Upper lobe of right lung (tissue), 1 donor: ENCODE measurements at places on chromosomes 11 and 22.

DNA sequence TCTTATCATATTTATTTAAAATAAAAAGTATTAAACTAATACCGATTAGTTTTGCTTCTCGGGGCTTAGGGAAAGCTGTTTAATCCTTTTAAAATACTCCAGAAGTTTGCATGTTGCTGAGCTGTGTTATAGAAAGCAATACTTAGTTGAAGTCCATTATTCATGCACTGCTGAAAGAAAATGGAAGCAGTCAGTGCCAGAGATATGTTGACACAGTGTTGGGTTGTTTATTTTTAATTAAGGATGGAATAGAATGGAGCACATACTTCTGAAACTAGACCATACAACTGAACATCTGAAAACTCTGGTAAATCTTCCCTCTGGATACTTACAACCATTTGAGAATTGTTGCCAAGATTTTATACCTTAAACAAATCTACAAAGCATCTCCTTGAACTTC is 282.7 kb upstream of the CCDC179 start:
- no peaks in the 10 kb centered on the region for H3K4me1 ChIP-seq
- no peak for DNase-seq
- H3K4me3 ChIP-seq, result no peak overlapping the region
- no peaks in the 10 kb centered on the region for H3K27me3 ChIP-seq
- H3K27ac ChIP-seq, result no peak overlapping the region
- H3K36me3 ChIP-seq, result no peaks in the 10 kb centered on the region

- H3K36me3 ChIP-seq, result no peaks in the 10 kb centered on the region
- H3K4me1 ChIP-seq, result peaks cover 37% of the 10 kb centered on the region
- H3K4me3 ChIP-seq, result no peak overlapping the region
- H3K27me3 ChIP-seq, result no peaks in the 10 kb centered on the region
- peak overlapping the region; percentile 84 for H3K27ac ChIP-seq
- DNase-seq, result no peak
Observed at GRCh38 chr22:46593996-46594946, 25.9 kb upstream of the GRAMD4 start.

GRCh38 chr22:19108807-19109197 is 13.4 kb downstream of the DGCR2 start:
- DNase-seq, result no peak
- H3K36me3 ChIP-seq, result no peaks in the 10 kb centered on the region
- H3K27ac ChIP-seq, result peak overlapping the region; percentile 75
- no peaks in the 10 kb centered on the region for H3K27me3 ChIP-seq
- peaks cover 60% of the 10 kb centered on the region for H3K4me1 ChIP-seq

- H3K36me3 ChIP-seq, result no peaks in the 10 kb centered on the region
- no peak overlapping the region for H3K27ac ChIP-seq
- no peaks in the 10 kb centered on the region for H3K27me3 ChIP-seq
- H3K4me1 ChIP-seq, result peaks cover 1% of the 10 kb centered on the region
- DNase-seq, result no peak
Observed at GRCh38 chr22:37126882-37127281, 17.4 kb upstream of the TMPRSS6 start.

DNA sequence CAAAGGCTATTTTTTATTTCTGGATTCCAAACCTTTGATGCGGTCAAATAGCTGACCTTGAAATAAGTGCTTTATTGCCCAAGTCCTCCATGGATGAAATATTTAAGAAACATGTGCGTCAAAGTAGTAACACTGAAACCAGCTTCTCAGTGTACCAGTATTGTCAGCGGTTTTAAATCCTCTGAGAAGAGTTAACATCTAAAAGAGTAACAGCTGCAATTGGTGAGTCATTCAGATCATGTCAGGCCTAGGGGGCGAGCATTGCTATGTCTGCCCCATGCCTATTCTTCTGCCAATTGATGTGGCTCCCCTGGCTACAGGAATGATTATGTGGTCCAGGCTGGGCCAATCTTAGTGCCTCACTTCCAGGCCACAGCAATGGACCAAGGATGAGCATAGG is 263.3 kb upstream of the SORL1-AS1 start:
- DNase-seq, result no peak
- H3K4me1 ChIP-seq, result no peaks in the 10 kb centered on the region
- no peaks in the 10 kb centered on the region for H3K36me3 ChIP-seq
- no peak overlapping the region for H3K27ac ChIP-seq

DNA sequence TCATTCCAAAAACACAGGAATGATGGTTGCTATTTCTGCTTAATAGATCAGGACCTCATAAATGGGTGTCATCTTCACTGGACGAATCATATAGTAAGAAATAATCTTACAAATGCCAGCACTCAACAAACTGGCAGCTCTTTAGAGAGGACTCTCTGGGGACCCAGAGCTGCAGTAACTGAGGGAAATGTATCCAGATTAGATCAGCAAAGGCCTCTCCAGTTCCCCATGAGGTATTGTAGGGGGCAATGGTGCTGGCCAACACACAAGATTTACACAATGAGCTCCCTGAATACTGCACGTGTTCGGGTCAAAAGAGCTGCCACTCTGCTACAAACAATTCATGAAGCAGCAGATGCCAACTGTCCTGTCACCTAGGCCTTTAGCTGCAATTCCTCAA is 110.2 kb downstream of the RBFOX2 start:
- no peak overlapping the region for H3K4me3 ChIP-seq
- no peak overlapping the region for H3K27ac ChIP-seq
- DNase-seq, result no peak
- no peaks in the 10 kb centered on the region for H3K27me3 ChIP-seq
- H3K36me3 ChIP-seq, result no peaks in the 10 kb centered on the region
- peaks cover 49% of the 10 kb centered on the region for H3K4me1 ChIP-seq

GRCh38 chr11:65498042-65498726 is 661 bp upstream of the MALAT1 start:
- DNase-seq, result peak; percentile 71
- H3K27me3 ChIP-seq, result no peaks in the 10 kb centered on the region
- peaks cover 22% of the 10 kb centered on the region for H3K36me3 ChIP-seq

- H3K4me1 ChIP-seq, result no peaks in the 10 kb centered on the region
- H3K27me3 ChIP-seq, result no peaks in the 10 kb centered on the region
- no peak overlapping the region for H3K4me3 ChIP-seq
Observed at GRCh38 chr11:1163911-1164735, 6.4 kb downstream of the MUC5AC start.

- no peak for DNase-seq
- no peaks in the 10 kb centered on the region for H3K27me3 ChIP-seq
- H3K36me3 ChIP-seq, result no peaks in the 10 kb centered on the region
- H3K27ac ChIP-seq, result no peak overlapping the region
Observed at GRCh38 chr11:35324981-35325380, 94.4 kb downstream of the SLC1A2 start.

GRCh38 chr22:36885474-36885873 is 24.7 kb downstream of the NCF4 start:
- no peak for DNase-seq
- no peak overlapping the region for H3K4me3 ChIP-seq
- no peaks in the 10 kb centered on the region for H3K27me3 ChIP-seq
- no peaks in the 10 kb centered on the region for H3K4me1 ChIP-seq
- H3K27ac ChIP-seq, result no peak overlapping the region

DNA sequence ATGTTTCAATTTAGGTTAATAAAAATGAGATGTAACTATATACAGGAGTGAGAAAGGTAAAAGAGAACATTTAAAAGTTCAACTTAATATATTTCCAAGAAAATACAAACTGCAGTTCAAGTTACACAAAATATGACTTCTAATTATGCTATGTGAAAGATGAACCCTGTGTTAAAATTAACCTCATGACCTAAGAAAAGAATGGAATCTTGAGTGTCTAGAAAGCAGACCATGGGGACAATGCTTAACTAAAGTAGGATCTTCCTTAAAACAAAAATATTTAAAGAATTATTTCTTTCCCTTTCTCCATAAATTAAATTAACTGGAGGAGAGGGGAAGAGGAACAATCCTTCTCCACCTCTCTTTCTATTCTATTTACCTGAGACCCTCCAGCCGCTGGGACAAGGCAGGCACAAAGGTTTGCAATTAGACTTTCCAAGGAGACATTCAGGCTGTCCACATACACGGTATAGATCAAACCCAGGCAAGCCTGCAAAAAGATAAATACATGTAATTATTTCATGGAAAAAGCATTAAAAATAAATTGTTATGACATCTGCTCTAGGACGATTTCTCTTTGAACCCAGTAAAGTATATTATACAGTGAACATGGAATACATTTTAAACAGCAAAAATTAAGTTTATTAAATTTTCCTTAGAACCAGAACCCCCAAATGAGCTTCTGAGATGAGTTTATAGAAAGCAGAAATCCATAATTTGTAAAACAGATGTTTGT is 264.5 kb downstream of the SBF2 start:
- H3K4me1 ChIP-seq, result no peaks in the 10 kb centered on the region
- no peak overlapping the region for H3K27ac ChIP-seq
- peaks cover 6% of the 10 kb centered on the region for H3K36me3 ChIP-seq
- no peak overlapping the region for H3K4me3 ChIP-seq
- DNase-seq, result no peak

GRCh38 chr11:27618281-27618915 is 81.9 kb downstream of the BDNF start:
- no peak for DNase-seq
- no peaks in the 10 kb centered on the region for H3K4me1 ChIP-seq
- H3K4me3 ChIP-seq, result no peak overlapping the region
- H3K36me3 ChIP-seq, result no peaks in the 10 kb centered on the region
- no peaks in the 10 kb centered on the region for H3K27me3 ChIP-seq
- no peak overlapping the region for H3K27ac ChIP-seq

GRCh38 chr11:4482445-4482844 is at the start of gene OR52K1:
TSS of gene OR52K1 (plus strand) at chr11:4482646. CDS start at chr11:4488901, 6,255 bp downstream.
- no peak within 1 kb of the TSS for H3K27ac ChIP-seq
- H3K36me3 ChIP-seq, result no peaks in the 10 kb centered on the region
- H3K27me3 ChIP-seq, result no peaks in the 10 kb centered on the region
- no peak for DNase-seq
- no peak within 1 kb of the TSS for H3K4me3 ChIP-seq
- no peaks in the 10 kb centered on the region for H3K4me1 ChIP-seq

GRCh38 chr22:38831166-38831945 is 12.5 kb downstream of the NPTXR start:
- no peaks in the 10 kb centered on the region for H3K27me3 ChIP-seq
- H3K4me3 ChIP-seq, result no peak overlapping the region
- H3K36me3 ChIP-seq, result no peaks in the 10 kb centered on the region

DNA sequence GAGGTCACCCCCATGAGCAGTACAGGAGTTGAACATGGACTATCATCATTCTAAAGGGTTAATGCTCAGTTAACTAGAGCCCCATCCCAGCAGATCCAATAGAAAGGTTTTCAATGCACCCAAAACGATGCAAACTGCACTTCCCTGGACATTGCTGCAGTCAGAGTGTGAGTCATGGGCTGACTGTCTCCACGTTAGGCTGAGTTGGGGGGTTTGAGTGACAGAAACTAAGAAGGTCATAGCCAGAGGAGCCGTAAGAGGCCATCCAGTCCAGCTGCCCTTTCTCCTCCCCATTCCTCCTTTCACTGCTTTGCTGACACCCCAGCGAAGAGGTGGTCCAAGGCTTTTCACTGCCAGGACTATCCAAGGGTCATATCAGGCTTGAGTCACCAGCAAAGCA is 10.5 kb upstream of the OR2AT4 start:
- H3K27me3 ChIP-seq, result no peaks in the 10 kb centered on the region
- no peak for DNase-seq
- no peak overlapping the region for H3K27ac ChIP-seq
- no peak overlapping the region for H3K4me3 ChIP-seq
- H3K36me3 ChIP-seq, result no peaks in the 10 kb centered on the region

DNA sequence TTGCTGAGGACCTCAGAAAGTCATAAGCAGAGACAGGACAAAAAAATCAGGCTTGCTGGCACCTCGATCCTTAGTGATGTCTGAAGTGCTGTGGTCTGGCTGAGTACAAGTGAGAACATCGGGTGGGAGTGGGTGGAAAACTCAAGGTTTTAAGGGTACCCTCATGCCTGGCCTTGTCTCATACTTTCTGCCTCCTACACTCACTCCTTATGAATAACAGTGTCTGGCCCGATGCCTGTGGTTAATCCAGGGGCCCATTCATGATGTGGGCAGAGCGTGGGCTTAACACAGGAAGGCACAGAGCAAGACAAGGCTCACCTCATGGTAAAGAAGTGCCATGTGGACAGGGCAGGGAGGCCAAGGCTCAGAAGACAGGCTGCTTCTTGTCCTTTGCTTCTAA is 11.0 kb upstream of the UCP3 start:
- no peaks in the 10 kb centered on the region for H3K27me3 ChIP-seq
- peak overlapping the region; percentile 87 for H3K27ac ChIP-seq
- peaks cover 40% of the 10 kb centered on the region for H3K4me1 ChIP-seq

GRCh38 chr11:133081730-133082452 is 450.4 kb downstream of the OPCML start:
- H3K4me1 ChIP-seq, result peaks cover 5% of the 10 kb centered on the region
- H3K27me3 ChIP-seq, result peaks cover 42% of the 10 kb centered on the region
- H3K36me3 ChIP-seq, result no peaks in the 10 kb centered on the region
- no peak overlapping the region for H3K4me3 ChIP-seq
- no peak overlapping the region for H3K27ac ChIP-seq

- H3K27me3 ChIP-seq, result no peaks in the 10 kb centered on the region
- H3K4me3 ChIP-seq, result no peak overlapping the region
- no peak for DNase-seq
- no peaks in the 10 kb centered on the region for H3K36me3 ChIP-seq
- H3K4me1 ChIP-seq, result no peaks in the 10 kb centered on the region
- H3K27ac ChIP-seq, result no peak overlapping the region
Observed at GRCh38 chr11:19905280-19905853, 192.7 kb downstream of the NAV2 start.

DNA sequence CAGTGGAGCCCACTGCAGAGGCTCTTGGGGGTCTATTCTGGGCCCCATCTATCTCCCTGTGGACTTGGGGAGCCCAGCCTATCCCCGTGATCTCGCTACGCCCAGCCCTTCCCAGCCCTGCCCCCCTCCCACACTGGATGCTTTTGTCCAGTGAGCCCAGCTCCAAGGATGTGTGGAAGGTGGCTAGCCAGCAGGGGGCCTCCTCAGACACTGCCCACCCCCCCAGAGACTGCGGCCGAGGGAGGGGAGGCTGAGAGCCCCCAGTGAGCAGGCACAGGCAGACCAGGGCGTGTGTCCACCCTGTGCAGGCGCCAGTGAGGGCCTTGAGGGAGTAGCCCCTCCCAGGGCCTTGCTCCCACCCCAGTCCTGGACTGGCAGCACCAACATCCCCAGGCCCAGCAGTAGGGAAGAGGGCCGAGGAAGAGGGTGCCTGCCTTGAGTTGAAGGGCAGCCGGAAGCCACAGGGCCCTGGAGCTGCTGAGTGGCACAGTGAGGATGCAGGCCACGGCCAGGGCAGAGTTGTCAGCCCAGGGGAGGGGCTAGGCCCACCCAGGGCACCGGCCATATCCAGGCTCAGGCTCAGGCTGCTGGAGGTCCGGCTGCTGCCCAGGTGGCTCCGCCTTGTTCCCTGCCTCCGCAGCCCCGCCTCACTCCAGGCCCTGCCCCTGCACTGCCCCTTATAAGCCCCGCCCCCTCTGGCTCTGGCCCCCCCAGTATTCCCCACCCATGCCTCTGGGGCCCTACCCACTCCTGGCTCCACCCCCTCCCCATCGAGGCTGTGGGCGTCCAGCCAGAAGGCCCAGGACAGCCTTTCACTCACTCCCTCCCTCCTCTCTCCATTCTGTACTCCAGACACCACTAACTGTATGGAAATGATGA is 28.0 kb downstream of the MOB2 start:
- DNase-seq, result peak; percentile 91
- no peaks in the 10 kb centered on the region for H3K36me3 ChIP-seq
- H3K27ac ChIP-seq, result no peak overlapping the region
- no peaks in the 10 kb centered on the region for H3K27me3 ChIP-seq
- H3K4me3 ChIP-seq, result no peak overlapping the region
